ENCODE measurements at places on chromosomes 11 and 22. TPM values are rescaled to one million over a fixed set of nuclear protein-coding genes. Genes with fewer than 3 reads are reported as not detected.

JHY gene
- 1.3 TPM for total RNA-seq

CYB5R2 gene
- 4.5 TPM for total RNA-seq

CD3D gene
- 386 TPM for total RNA-seq

GAS2 gene
- 0.80 TPM for total RNA-seq

CD248 gene
- not detected for total RNA-seq

CARD18 gene
- total RNA-seq: not detected

DNA sequence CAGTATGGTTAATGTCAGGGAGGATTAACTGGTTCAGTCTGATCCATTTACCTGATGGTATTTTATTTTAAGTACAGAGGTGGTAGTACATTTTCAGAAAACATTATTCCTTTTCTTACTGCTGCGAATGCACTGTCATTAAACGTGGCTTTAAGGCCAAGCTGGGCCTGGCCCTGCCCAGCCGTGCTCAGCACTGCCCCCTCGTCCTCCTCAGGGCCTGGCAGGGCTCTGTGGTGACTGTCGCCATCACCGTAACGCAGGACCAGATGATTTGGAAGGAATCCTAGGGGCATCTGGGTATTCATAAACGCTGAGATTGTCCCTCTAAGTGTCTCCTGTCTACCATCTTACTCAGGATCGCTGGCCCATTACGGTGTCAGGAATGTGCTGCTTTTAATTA is 302.0 kb downstream of the TBC1D22A start:
- no peak overlapping the region for H3K4me3 ChIP-seq
- peaks cover 5% of the 10 kb centered on the region for H3K4me1 ChIP-seq
- DNase-seq: no peak
- no peaks in the 10 kb centered on the region for H3K27me3 ChIP-seq

- DNase-seq: no peak
- H3K27me3 ChIP-seq: no peaks in the 10 kb centered on the region
- H3K4me3 ChIP-seq: peak overlapping the region; percentile 77
- peaks cover 22% of the 10 kb centered on the region for H3K4me1 ChIP-seq
- no peaks in the 10 kb centered on the region for H3K36me3 ChIP-seq
- peak overlapping the region; percentile 75 for H3K27ac ChIP-seq
These were observed 658 bp downstream of the ACY3 start for GRCh38 chr11:67649634-67650510.

- DNase-seq: no peak
- peaks cover 4% of the 10 kb centered on the region for H3K27me3 ChIP-seq
- no peak overlapping the region for H3K4me3 ChIP-seq
- H3K4me1 ChIP-seq: no peaks in the 10 kb centered on the region
These were observed 6.8 kb upstream of the SERPINH1 start for GRCh38 chr11:75555079-75555811.

DNA sequence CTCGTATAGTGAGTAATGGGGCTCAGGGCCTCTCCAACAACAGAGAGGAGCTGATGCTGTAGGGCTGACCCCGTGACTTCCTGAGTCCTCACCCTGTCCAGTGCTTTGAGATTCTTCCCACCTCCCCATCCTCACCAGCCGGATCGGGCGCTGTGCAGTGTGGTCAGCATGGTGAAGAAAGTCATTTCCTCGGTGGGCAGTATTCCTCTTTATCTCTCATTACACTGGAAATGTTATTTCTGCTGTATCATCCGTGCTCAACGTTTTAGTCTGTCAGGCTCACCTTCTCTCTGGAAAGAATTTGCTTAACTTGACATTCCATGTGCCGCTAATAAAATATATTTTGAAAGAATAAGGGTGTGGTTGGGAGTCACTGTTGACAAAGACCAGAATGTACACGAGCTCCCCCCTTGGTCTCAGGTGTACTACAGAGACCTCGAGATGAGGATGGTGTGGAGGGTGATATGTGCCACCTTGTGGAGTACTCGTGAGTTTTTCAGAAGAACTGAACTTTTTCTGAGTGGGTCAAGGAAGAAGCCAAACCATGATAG is 25.7 kb upstream of the SCGB1A1 start:
- no peak for DNase-seq
- peaks cover 4% of the 10 kb centered on the region for H3K4me1 ChIP-seq
- peaks cover 2% of the 10 kb centered on the region for H3K27me3 ChIP-seq
- no peaks in the 10 kb centered on the region for H3K36me3 ChIP-seq
- no peak overlapping the region for H3K4me3 ChIP-seq

DNA sequence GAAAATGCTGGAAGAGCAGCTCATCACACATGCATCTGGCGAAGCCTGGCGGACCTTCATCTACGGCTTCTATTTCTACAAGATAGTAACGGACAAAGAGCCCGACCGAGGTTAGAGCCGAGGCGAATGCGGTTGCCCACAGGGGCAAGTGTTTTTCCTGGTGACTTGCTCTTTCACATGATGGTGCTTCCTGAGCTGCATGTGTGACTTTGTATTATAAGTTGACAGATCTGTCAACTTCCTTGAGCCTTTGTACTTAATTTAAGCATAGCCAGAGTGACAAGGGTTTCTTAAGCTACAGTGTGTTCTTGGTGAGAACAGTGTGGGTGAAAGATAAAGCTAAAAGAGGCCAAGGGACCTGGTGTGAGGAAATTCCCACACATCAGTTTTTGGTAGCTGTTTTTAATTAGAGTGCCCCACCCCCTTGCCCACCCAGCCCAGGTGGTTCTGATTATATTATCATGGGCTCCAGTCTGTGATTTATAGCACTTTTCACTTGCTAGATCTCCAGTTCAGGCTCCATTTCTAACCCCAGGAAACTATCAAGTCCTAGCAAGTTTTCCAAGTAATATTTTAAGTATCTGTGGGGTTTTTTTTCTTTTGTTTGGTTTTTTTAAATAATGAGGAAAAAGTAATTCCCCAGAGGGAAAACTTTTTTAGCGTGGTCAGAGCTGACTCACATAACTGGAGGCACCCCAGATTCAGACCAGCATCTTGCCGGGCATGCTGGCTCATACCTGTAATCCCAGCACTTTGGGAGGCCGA is 68.0 kb upstream of the YWHAH start:
- peaks cover 31% of the 10 kb centered on the region for H3K36me3 ChIP-seq
- H3K4me1 ChIP-seq: no peaks in the 10 kb centered on the region
- no peaks in the 10 kb centered on the region for H3K27me3 ChIP-seq
- H3K27ac ChIP-seq: no peak overlapping the region

GRCh38 chr11:67272327-67273259 is 6.3 kb downstream of the GRK2 start:
- peak; percentile 27 for DNase-seq
- peak overlapping the region; percentile 94 for H3K4me3 ChIP-seq
- peak overlapping the region; percentile 97 for H3K27ac ChIP-seq
- peaks cover 66% of the 10 kb centered on the region for H3K4me1 ChIP-seq

GRCh38 chr11:17015627-17016126 is 1.5 kb upstream of the PLEKHA7 start:
- peaks cover 41% of the 10 kb centered on the region for H3K27me3 ChIP-seq
- DNase-seq: no peak
- H3K27ac ChIP-seq: no peak overlapping the region
- H3K4me3 ChIP-seq: no peak overlapping the region
- H3K4me1 ChIP-seq: peaks cover 6% of the 10 kb centered on the region
- H3K36me3 ChIP-seq: no peaks in the 10 kb centered on the region

DNA sequence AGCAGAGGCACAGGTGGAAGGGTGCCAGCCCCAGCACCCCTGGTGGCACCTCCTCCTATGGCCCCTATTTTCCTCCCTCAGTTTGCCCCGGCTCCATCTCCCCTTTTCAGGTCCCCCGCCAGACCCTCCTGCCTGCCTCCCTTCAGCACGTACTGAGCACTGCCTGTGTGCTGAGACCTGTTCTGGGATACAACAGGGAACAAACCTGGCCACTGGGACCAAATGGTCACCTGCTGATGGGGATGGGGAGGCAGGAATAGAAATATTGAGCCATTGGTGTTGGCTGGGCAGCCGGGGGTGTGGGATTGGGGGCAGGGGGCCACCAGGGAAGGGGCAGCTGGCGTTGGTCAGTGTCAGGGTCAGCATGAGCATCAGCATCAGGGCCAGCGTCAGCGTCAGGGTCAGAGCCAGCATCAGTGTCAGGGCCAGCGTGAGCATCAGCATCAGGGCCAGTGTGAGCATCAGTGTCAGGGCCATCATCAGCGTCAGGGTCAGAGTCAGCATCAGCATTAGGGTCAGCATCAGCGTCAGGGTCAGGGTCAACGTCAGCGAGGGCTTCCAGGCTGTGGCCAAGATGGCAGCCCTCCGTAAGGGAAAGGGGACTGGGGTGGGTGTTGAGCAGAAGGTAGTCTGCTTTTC is 7.5 kb downstream of the ZNF74 start:
- DNase-seq: no peak
- no peak overlapping the region for H3K27ac ChIP-seq
- peaks cover 5% of the 10 kb centered on the region for H3K4me1 ChIP-seq
- peaks cover 24% of the 10 kb centered on the region for H3K36me3 ChIP-seq

GRCh38 chr11:22690871-22691270 is 24.5 kb downstream of the GAS2 start:
- peaks cover 4% of the 10 kb centered on the region for H3K4me1 ChIP-seq
- no peak overlapping the region for H3K27ac ChIP-seq
- H3K4me3 ChIP-seq: no peak overlapping the region
- peaks cover 6% of the 10 kb centered on the region for H3K27me3 ChIP-seq

- peaks cover 88% of the 10 kb centered on the region for H3K36me3 ChIP-seq
- H3K4me3 ChIP-seq: peak overlapping the region; percentile 92
- H3K4me1 ChIP-seq: peaks cover 35% of the 10 kb centered on the region
- no peaks in the 10 kb centered on the region for H3K27me3 ChIP-seq
- peak overlapping the region; percentile 95 for H3K27ac ChIP-seq
- DNase-seq: no peak
These were observed 592 bp downstream of the EEF1G start for GRCh38 chr11:62573006-62573591.

DNA sequence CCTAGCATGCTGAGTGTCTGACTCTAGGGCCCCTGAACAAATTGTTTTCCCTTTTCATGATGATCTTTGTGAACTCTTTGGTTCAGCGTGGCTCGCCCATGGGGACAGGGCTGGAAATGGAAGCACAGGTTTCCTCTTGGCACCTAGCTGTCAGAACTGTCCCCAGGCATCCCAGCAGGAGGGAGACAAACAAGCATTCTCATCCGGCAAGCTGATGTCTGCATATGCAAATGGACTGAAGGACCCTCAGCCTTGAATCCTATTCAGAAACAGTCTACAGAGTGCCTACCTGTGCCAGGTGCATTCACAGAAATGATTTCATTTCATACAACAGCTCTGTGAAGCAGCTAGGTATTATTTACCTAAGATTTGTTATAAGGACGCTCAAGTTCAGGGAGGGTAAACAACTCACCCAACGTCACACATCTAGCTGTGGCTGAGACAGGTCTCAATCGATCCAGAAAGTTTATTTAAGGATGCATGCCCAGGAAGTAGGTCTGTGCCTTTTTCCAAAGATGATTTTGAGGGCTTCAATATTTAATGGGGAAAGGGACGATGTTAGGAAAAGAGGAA is 176.4 kb downstream of the KIRREL3 start:
- no peak overlapping the region for H3K27ac ChIP-seq
- H3K4me1 ChIP-seq: no peaks in the 10 kb centered on the region
- no peak overlapping the region for H3K4me3 ChIP-seq
- H3K27me3 ChIP-seq: peaks cover 5% of the 10 kb centered on the region
- no peaks in the 10 kb centered on the region for H3K36me3 ChIP-seq

- no peak overlapping the region for H3K4me3 ChIP-seq
- peaks cover 31% of the 10 kb centered on the region for H3K4me1 ChIP-seq
- H3K27me3 ChIP-seq: peaks cover 27% of the 10 kb centered on the region
- H3K27ac ChIP-seq: no peak overlapping the region
These were observed 1336.4 kb downstream of the TBC1D22A start for GRCh38 chr22:48098921-48099245.

DNA sequence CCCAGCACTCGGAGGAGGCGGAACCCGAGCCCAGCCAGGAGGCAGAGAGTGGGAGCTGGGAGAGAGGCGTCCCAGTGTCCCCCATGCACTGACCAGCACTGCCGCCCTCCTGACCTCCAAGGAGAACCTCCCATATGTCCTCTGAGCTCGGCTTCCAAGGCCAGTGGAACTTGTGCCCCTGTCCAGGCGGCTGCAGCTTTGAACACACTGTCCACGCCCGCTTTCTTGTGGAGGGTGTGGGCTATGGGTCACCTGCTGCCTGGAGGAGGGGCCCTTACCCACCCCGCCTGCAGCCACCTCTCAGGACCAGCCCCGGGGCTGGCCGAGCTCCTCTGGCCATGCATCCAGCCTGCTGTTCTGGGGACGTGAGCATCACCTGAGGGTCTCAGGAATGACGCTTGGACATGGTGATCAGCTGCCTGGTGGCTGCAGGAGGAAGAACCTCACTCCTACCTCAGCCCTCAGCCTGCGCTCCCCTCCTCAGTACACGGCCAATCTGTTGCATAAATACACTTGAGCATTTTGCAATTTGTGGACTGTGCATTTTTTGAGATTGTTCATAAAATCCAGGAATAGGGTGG is 22.2 kb upstream of the MUC5B start:
- no peak overlapping the region for H3K4me3 ChIP-seq
- no peaks in the 10 kb centered on the region for H3K36me3 ChIP-seq
- DNase-seq: no peak
- no peaks in the 10 kb centered on the region for H3K27me3 ChIP-seq

GRCh38 chr11:90221803-90222458 is 918 bp downstream of the CHORDC1 start:
- H3K27ac ChIP-seq: peak overlapping the region; percentile 94
- peaks cover 42% of the 10 kb centered on the region for H3K36me3 ChIP-seq
- H3K4me3 ChIP-seq: peak overlapping the region; percentile 95
- peaks cover 43% of the 10 kb centered on the region for H3K4me1 ChIP-seq
- DNase-seq: no peak

GRCh38 chr11:66285250-66285947 is 3.5 kb downstream of the YIF1A start:
- H3K36me3 ChIP-seq: peaks cover 3% of the 10 kb centered on the region
- peaks cover 26% of the 10 kb centered on the region for H3K4me1 ChIP-seq
- DNase-seq: no peak
- no peak overlapping the region for H3K4me3 ChIP-seq
- no peak overlapping the region for H3K27ac ChIP-seq

DNA sequence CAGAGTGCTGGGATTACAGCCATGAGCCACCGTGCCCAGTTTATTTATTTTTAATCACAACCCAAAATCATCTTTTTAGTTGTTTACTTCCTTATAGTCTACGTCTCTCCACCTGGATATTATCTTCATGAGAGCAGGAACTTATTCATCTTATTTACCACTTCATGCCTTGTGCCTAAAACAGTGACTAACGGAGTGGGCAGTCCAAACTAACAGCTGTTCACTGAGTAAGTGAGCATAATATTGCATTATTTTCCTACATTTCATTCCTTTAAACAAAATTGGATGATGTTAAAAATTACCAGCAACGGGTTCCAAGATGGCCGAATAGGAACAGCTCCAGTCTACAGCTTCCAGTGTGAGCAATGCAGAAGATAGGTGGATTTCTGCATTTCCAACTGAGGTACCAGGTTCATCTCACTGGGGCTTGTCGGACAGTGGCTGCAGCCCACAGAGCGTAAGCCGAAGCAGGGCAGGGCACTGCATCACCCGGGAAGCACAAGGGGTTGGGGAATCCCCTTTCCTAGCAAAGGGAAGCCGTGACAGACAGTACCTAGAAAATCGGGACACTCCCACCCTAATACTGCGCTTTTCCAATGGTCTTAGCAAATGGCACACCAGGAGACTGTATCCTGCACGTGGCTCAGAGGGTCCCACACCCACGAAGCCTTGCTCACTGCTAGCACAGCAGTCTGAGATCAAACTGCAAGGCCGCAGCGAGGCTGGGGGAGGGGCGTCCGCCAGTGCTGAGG is 14.1 kb downstream of the TMEM123 start:
- peaks cover 62% of the 10 kb centered on the region for H3K4me1 ChIP-seq
- DNase-seq: no peak
- H3K27ac ChIP-seq: no peak overlapping the region
- no peak overlapping the region for H3K4me3 ChIP-seq
- H3K27me3 ChIP-seq: no peaks in the 10 kb centered on the region

GRCh38 chr11:134207538-134208239 is 16.1 kb downstream of the NCAPD3 start:
- H3K4me3 ChIP-seq: no peak overlapping the region
- H3K4me1 ChIP-seq: peaks cover 15% of the 10 kb centered on the region
- peak; percentile 55 for DNase-seq
- H3K36me3 ChIP-seq: peaks cover 85% of the 10 kb centered on the region
- H3K27me3 ChIP-seq: no peaks in the 10 kb centered on the region

All from activated T-helper 2 cell treated with anti-CD3 and anti-CD28 coated beads, Interferon-gamma antibody, Interleukin-2, Interleukin-4, amounts not matched to agents 10 μg/mL and 5 μg/mL and 100 μg/mL, durations not matched to agents 14 hours and 24 hours and 36 hours (primary cell).